ENCODE measurements at places on chromosomes 1 and 21.

- no peak for DNase-seq
Observed at GRCh38 chr1:70140894-70141293, 64.5 kb downstream of the LRRC40 start.

- no peak for DNase-seq
Observed at GRCh38 chr1:26078286-26079177, 11.1 kb upstream of the TRIM63 start.

DNA sequence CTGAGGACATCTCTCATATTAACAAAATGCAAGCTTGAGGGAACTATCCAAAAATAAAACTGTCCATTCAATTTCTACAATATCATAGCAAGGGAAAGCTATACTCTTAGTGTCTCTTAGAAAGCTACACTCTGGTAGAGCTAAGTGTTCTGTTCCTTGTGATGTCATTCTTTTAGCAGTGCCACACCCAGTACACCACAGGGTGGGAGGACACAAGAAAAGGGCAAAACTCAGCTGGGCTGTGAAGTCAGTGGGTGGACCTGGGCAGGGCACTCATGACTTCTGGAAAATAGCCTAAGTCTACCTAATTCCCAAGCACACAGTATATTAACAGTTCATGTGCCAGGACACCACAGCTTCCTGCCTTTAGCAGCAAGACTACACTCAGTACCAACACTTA, 42.2 kb upstream of the TNFSF4 start:
- no peak for DNase-seq

GRCh38 chr1:233940908-233941307, 36.4 kb downstream of the SLC35F3 start:
- DNase-seq: no peak

DNA sequence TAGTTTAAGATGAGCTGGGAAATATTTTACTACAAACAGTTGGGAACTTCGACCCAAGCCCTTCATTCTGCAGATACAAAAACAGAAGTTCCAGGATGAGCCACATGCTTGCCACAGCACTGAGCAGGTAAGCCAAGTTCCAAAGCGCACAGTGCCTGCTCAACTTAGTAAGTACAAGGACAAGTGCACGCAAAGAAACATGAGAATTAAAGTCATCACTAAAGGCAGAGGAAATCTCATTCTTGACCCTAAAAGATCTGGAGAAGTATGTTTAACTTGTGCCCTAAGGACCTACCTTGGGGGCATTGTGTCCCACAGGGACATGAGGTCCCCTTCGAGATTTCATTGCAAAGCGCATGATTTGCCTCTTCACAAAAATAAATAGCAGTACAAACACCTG, 1.2 kb upstream of the UBAP2L start:
- no peak for DNase-seq

DNA sequence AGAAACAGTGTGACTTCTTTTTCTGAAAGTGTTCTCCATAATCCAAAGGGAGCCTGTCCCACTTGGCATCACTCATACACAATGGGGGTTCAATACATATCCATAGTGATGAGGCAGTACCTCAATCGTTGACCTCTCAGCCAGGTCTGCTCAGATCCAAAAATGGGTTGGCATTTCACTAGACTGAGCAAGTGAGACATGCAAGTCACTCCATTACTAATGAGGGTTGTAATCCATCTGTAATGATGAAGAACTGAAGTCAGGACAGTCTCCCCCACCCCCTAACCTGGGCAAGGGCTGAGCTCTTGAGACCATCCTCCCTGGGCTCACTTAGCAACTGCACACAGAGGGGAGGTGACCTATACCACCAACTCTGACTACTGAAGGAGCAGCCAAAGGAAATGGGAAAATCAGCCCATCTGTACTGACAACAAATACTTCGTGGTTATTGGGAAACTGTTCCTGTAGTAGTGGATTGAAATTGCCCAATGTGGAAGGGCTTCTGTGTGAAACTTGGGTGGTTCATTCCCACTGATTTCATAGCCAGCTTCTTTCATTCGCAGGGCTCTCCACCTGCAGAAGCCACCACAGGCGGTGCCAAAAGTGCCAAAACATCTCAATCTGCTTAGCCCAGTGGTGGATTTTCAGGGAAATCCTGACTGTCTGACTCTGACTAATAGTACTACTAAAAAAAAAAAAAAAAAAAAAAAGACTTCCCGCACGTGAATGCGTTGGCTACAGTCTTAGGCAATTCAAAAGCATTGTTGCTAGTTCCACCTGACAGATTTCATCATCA, 5.0 kb downstream of the NGF start:
- DNase-seq: no peak

DNA sequence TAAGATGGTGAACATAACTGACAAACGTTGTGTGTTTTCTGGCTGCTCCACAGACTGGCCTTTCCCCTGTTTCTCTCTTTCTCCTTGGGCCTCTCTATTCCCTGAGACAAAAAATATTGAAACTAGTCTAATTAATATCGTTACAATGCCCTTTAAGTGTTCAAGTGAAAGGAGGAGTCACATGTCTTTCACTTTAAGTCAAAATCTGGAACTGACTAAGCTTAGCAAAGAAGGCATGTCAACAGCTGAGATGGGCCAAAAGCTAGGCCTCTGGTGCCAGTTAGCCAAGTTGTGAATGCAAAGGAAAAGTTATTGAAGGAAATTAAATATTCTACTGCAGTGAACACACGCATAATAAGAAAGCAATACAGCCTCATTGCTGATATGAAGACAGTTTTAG, 32.2 kb upstream of the FCRL3 start:
- no peak for DNase-seq

- no peak for DNase-seq
Observed at GRCh38 chr1:1202831-1203560, 3.4 kb downstream of the TNFRSF18 start.

- no peak for DNase-seq
Observed at GRCh38 chr1:86263101-86263500, 106.5 kb upstream of the COL24A1 start.

DNA sequence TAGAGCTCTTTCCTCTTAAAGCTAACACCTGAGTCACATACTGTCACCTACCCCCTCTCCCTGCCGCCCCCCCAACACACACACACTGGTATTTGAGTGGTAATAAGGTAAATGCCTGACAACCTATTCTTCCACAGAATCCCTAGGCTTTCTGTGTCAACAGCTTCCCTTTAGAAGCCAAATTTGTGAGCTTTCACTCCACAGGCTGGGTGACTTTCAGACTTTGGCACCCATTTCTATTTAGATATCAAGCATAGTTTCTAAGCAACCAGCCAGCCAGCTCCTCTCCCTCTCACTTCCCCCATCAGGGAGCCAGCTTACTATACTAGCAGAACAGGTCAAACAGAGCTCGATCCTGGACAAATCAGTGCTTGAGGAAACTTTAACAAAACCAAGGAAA, 3.2 kb upstream of the C1orf74 start:
- no peak for DNase-seq

DNA sequence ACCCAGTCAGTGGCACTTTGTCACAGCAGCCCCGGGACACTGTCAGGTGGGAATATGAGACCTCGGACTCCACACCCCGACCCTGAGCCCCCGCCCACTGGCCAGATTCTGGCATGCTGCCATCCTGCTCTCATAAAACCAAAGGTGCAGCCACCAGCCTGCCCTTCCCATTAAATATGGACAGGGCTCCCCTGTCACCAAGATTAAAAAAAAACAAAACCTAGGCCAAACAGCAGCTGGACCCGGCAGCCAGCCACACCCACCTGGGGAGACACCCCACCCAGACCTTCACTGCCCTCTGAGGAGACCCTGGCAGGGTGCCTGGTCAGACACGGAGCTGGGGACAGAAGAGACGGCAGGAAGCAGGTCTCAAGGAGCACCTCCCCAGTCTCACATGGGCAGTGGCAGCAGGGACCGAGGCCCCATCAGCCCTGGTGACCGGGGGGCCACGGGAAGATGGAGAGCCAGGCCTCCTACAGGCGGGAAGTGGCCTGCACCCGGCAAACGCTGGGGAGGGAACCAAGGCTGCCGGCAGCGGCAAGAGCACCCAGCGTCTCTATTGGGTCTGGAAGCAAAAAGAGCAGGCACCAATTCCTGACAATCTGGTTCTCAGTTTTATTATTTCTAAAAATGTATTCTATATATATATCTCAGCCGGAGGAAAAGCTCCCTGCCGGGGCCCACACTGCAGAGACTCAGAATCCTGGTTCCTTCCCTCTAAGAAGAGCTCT, 61.9 kb downstream of the ACOT7 start:
- no peak for DNase-seq

GRCh38 chr1:30111431-30111830, 612.0 kb downstream of the MATN1 start:
- no peak for DNase-seq

GRCh38 chr21:14482165-14482564, 64.0 kb downstream of the SAMSN1 start:
- no peak for DNase-seq

GRCh38 chr1:198913667-198914066, 274.8 kb downstream of the PTPRC start:
- DNase-seq: no peak

DNA sequence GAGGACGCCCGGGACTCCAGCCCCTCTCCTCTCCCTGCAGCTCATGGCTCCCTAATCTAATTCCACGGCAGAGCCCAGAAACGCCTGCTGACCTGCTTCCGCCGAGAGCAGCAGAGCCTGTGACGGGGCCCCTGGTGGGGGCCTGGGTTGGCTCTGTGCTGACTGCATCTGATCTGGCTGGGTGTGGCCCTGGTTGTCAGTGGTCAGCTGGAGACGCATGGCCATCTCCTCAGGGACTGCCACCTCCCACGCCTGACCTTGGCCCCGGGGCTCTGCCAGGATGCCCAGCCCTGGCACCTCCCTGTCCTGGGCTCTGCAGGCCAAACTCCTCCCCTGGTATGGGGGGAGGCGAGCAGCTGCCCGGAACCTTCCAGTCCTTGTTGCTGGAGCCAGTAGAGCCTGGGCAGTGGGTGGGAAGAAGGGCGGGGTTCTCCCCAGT, 1.1 kb upstream of the PLCH2 start:
- no peak for DNase-seq

GRCh38 chr1:213852107-213852506, 135.7 kb upstream of the PROX1 start:
- DNase-seq: no peak

DNA sequence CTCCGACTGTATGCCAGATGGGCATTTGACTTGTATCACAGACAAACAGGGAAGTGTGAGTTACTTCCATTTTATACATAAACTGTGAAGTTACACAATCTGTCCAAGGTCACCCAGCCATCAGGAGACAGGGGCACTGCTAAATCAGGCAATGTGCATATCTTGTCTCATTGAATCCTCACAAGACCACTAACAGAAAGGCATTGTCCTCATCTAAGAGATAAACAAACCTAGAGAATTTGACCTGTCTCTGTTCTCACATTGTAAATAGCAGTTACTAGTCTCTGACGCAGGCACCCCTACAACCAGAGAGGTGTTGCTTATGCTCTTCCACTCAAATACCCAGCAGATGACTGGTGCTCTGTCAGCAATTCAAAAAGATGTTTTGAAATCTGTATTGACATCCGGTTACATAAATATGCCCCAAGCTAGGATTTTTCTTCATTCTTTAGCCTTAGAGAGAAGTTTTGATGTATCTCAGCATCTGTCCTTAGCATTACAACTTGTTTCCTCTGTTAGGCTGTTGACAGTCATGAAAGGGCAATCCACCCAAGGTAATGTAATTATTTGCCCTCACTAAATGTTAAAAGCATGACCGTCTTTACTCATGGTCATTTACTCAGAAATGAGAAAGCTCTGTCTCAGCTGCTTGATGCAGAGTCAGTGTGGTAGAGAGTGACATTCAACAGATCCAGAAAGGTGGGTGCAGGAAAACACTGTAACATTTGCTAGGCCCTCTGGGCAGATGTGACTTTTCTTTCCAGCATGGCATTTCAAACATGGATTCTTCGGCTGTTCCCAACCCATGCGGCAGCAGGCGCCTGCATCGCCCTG, 51.9 kb upstream of the ZNF326 start:
- DNase-seq: no peak

DNA sequence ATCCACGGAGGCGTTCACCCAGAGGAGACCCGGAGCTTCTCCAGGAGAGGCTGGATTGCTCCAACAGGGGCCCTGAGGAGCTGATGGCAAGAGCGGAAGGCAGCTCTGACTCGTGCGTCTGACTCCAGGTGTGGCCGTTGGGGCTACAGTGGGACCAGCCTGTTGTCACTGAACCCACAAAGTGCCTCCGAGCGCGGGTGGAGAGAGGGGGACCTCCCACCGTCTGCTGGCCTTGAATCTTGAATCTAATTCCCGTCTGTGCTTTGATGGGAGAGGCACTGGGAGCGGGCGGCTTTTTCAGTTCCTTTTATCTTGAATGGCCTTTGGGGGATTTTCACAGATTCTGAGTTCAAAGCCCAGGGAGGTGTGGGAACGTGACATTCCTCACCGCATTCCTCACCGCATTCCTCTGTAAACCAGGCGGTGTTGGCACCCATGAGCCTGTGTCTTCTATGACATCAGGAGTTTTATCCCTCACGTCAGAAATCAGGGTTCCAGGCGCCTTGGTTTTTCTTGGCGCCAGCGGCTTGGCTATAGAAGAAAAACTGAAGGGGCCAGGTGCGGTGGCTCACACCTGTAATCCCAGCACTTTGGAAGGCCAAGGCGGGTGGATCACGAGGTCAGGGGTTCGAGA, 39.2 kb upstream of the COL18A1 start:
- DNase-seq: no peak

DNA sequence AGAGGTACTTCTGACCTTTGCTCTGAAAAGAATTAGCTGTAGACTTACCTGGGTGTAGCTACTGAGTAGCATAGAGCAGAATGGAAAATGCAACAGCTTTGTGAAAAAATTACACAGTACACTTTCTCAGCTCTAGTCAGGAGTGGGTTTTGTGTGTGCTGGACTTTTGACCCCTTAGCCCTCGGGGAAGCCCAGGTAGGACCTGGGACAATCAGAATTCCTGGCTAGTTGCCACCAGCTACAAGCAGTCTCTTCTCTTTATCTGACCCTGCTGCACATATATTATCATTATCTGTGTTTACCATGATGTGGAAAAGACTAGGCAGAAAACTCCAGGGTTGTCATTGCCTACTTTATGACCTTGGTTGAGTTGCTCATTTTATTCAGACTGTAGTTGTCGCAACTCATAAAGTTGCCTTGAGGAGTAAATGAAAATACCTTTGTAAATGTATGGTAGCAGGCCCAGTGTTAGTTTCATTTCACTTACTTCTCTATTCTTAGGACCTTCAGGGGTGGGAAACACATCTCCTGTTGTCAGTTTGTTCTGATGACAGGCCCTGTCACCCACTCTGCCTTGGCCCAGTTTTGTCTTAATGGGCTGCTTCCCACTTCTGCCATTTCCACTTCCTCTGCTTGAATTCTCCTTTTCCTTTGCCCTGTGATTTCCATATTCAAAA, 5.4 kb downstream of the NEK7 start:
- DNase-seq: no peak

- no peak for DNase-seq
Observed at GRCh38 chr1:17574516-17574915, 35.0 kb downstream of the ARHGEF10L start.

DNA sequence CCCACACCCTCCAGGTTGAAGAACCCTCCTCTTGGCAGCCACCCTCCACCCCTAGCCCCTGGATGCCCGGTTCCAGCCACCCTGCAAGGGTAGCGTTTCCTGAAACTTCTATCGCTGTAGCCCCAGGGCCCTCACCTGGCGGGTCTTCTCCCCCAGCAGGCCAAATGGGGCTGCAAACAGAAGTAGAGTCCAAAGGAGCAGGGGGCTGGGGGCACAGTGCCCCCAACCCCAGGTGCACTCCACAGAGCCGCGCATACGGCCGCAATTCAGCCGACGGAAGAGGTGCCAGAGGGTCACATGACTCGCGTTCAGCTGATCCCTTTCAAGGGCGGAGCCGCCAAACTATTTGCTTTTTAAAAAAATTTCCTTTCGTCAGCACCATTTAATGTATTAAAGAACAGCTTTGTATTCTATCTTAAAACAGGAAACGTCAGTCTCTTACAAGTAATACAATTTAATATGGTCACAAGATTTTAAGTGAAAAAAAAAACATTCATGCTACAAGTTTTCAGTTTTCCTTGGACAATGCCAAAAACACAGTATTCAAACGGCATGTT, at the start of gene GLMP:
Gene GLMP (minus strand): TSS at position 289 of the 557 bp plus-strand sequence. CDS start 34 bp downstream, at position 255.
- no peak for DNase-seq
